GM23248 (cell line): ENCODE measurements at places on chromosomes 16 and 17.

GRCh38 chr16:31072540-31073141 lies 1.4 kb downstream of the ZNF668 start:
- peak overlapping the region; percentile 93 for H3K4me3 ChIP-seq
- H3K27ac ChIP-seq, result peak overlapping the region; percentile 94
- H3K4me1 ChIP-seq, result peaks cover 18% of the 10 kb centered on the region
- peak; percentile 72 for DNase-seq
- H3K27me3 ChIP-seq, result no peaks in the 10 kb centered on the region
- peaks cover 2% of the 10 kb centered on the region; the same call in 1 of the 2 replicates for H3K36me3 ChIP-seq

- H3K27ac ChIP-seq, result no peak overlapping the region
- no peak for DNase-seq
- H3K36me3 ChIP-seq, result no peaks in the 10 kb centered on the region
- H3K4me1 ChIP-seq, result peaks cover 22% of the 10 kb centered on the region
These were observed 30.6 kb downstream of the PIGL start for GRCh38 chr17:16247586-16247984.

DNA sequence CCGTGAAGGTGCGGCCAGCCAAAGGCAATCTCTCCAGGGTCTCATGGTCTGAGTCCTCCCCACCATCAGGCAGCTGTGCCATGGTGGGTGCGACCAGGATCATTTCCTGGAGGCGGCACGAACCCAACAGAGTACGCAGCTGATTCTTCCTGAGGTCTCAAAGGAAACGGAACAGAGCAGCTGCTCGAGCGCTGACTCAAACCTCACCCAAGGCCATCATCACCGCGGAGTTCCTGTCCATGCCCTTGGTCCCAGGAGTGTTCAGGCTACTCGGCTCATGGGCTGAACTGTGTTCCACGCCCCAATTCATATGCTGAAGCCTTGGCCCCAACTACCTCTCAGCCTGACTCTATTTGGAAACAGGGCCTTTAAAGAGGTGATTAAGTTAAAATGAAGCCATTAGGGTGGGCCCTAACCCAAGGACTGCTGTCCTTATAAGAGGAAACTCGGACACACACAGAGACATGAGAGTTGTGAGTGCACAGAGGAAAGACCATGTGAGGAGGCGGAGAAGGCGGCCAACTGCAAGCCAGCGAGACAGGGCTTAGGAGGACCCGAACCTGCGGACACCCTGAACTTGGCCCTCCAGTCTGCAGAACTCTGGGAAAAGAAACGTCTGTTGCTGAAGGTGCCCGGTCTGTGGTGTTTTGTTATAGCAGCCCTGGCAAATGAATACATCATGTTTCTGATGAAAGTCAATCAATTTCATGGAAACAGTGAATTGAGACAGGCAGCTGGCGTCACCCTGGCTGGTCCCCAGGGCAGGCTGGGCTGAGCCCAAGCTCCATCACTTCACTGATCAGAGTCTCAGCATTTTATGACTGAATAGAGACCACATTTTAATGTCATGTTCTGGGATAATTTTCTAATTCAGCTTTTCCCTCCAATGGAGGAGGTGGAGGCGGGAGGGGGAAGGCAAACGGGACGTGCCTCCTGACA lies 13.7 kb downstream of the MXRA7 start:
- peak overlapping the region; percentile 98 for H3K27ac ChIP-seq
- DNase-seq, result peak; percentile 84
- no peaks in the 10 kb centered on the region for H3K27me3 ChIP-seq

- H3K4me1 ChIP-seq, result no peaks in the 10 kb centered on the region
- 0 out of 2 replicates have a peak, but pooled peaks cover 5% of the 10 kb centered on the region for H3K27me3 ChIP-seq
- no peaks in the 10 kb centered on the region for H3K36me3 ChIP-seq
- no peak overlapping the region for H3K4me3 ChIP-seq
These were observed 1.8 kb downstream of the ZSCAN10 start for GRCh38 chr16:3097266-3097665.

- DNase-seq, result peak; percentile 80
- H3K27me3 ChIP-seq, result no peaks in the 10 kb centered on the region
- H3K36me3 ChIP-seq, result no peaks in the 10 kb centered on the region
- peak within 1 kb of the TSS; percentile 83 for H3K4me3 ChIP-seq
These were observed at the start of gene RHBDF1 for GRCh38 chr16:72561-73548. Gene RHBDF1, minus strand, starts transcription at chr16:72631. Its CDS starts 7,616 bp downstream, at chr16:65015.

DNA sequence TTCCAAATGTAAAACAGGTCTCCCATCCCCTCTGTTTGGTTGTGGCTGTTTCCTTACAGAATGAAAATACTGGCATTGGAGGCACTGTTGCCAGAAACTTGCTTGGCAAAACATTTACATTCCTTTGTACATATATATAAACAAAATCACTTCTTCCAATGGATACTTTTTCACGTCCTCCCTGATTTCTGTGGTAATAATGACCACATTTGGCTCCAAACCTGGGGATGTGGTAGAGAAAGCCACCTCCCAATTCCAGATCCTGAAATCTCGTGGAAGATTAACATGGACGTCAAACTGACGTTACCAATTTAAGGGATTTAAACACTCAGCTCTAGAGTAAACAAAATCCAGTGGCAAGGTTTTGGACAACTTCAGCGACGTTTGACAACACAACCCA lies 370.8 kb upstream of the ZFHX3 start:
- H3K4me3 ChIP-seq, result no peak overlapping the region
- peaks cover 4% of the 10 kb centered on the region; the same call in 1 of the 2 replicates for H3K4me1 ChIP-seq
- H3K36me3 ChIP-seq, result no peaks in the 10 kb centered on the region
- DNase-seq, result no peak
- no peak overlapping the region for H3K27ac ChIP-seq
- no peaks in the 10 kb centered on the region for H3K27me3 ChIP-seq

GRCh38 chr16:9797306-9797705 lies 384.9 kb downstream of the GRIN2A start:
- H3K36me3 ChIP-seq, result no peaks in the 10 kb centered on the region
- no peak overlapping the region for H3K27ac ChIP-seq
- H3K4me1 ChIP-seq, result no peaks in the 10 kb centered on the region
- H3K27me3 ChIP-seq, result no peaks in the 10 kb centered on the region
- DNase-seq, result peak; percentile 22

DNA sequence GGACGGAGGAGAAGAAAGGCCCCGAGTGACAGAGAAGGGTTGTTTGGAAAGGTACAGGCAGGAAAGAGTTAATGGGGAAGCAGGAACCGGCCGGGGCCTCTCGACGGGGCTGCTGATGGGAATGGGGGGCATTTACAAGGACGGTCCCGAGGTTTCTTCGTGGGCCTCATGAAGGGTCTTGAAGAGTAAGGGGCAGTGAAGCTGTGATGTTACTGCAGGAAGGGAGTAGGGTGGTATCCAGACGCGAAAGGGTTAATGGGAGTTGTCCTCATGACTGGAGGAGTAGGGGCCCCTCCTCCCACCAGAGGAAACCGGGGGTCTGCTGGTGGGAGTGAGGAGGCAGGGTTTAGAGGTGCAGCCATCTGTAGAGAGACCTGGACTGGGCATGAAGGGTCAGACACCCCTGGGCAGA lies 481 bp downstream of the PDK2 start:
- peaks cover 11% of the 10 kb centered on the region for H3K4me1 ChIP-seq
- 0 out of 2 replicates have a peak, but pooled peaks cover 13% of the 10 kb centered on the region for H3K36me3 ChIP-seq
- no peak overlapping the region for H3K27ac ChIP-seq
- no peaks in the 10 kb centered on the region for H3K27me3 ChIP-seq
- DNase-seq, result peak; percentile 35

DNA sequence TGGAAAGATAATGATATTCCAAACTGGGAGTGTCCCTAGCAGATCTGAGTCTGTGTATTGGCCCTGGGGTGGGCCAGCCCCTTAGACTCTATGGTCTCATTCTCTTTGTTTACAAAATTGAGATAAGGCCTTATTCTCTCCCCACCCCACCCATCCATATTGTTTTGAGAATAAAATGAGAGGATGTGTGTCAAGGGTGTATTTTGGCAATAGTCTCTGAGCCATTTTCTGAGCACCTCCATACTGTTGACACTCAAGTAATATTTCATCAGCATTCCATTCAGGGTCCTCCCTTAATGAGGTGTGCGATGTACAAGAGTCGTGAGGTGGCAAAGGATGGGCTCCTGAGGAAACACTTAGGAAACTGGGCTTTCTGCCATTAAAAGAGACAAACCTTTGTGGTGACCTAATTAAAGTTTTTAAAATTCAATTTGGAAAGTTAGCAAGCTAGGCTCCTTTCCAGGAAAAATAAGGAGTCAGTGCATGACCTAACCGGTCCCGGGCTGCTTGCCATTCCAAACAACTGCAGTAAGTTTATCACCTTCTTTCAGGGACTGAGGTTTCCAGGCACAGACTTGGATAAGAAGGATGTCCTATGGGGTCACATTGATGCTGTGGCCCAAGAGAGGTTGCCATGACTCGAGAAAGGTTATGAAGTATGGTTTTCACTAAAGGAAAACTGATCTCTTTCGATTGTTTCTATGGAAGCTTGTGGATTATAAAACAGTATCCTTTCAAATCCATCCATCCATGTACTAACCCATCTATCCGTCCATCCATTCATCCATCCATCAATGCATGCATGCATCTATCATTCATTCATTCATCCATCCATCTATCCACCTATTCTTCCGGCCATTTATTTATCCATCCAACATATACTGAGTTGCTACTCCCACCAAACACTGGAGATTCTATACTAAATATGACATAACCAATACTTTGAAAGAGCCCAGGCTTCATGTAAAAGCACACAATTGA lies 443.3 kb downstream of the UTP18 start:
- no peaks in the 10 kb centered on the region for H3K27me3 ChIP-seq
- DNase-seq, result peak; percentile 40
- no peaks in the 10 kb centered on the region for H3K36me3 ChIP-seq
- no peak overlapping the region for H3K4me3 ChIP-seq
- no peak overlapping the region for H3K27ac ChIP-seq

DNA sequence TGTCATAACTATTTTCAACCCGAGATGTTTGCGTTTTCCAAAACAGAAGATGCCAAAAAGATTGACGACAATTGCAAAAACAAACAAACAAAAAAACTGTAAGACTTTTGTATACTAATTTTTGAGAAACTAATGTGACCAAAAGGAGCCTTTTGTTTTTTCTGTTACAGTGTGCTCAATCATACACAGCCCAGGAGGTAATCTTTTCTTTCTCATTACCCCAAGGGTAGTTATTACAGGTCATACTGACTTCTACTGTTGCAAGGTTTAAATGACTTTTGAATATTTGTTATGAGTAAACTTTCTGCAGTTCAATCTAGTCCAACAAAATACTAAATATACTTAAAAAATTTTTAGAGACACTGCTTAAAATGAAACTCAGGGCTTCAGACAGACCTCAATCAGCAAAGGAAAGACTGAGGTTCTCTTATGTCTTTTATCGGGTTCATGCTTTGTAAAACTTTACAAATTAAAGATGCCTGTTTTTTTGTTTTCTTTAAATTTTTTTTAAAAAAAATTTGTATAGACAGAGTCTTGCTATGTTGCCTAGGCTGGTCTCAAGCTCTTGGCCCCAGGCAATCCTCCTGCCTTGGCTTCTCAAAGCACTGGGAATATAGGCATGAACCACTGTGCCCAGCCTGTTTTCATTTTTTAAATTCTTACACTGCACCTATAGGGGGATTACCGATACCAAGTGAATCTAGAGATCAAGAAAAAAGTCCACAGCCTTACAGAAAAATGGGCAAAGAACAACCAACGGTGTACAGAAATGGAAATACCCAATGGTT lies 47.6 kb downstream of the SPOP start:
- no peak overlapping the region for H3K4me3 ChIP-seq
- no peaks in the 10 kb centered on the region for H3K27me3 ChIP-seq
- peaks cover 69% of the 10 kb centered on the region for H3K4me1 ChIP-seq
- H3K27ac ChIP-seq, result no peak overlapping the region

DNA sequence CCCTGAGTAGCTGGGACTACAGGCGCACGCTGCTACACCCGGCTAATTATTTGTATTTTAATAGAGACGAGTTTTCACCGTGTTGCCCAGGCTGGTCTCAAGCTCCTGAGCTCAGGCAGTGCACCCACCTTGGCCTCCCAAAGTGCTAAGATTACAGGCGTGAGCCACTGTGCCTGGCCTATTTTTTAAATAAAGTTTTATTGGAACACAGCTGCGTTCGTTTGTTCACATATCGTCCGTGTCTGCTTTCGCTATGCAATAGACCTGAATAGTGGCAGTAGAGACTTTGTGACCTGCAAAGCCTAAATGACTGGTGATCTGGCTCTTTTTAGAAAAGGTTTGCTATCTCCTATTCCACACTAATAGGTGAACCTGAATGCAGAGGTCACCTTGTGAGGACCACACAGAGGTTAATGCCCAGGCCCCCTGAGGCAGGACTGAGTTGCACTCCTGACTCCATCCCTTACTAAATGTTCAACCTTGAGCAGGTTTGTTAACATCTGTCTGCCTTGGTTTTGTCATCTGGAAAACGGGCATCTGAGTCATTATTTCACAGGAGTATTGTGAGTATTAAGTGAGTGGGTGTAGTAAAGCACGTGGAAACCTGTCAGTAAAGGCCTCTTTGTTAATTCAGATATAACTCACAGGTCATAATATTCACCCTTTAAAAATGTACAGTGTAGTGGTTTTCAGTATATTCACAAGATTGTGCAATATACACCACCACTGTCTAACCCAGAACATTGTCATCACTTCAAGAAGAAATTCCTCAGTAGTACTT lies 157.5 kb upstream of the CACNG5 start:
- H3K27me3 ChIP-seq, result no peaks in the 10 kb centered on the region
- no peaks in the 10 kb centered on the region for H3K36me3 ChIP-seq
- no peak overlapping the region for H3K4me3 ChIP-seq
- DNase-seq, result peak; percentile 92
- H3K4me1 ChIP-seq, result peaks cover 8% of the 10 kb centered on the region
- H3K27ac ChIP-seq, result peak overlapping the region; percentile 37

GRCh38 chr17:49316889-49317675 lies 45.0 kb downstream of the ZNF652 start:
- H3K4me3 ChIP-seq, result no peak overlapping the region
- no peaks in the 10 kb centered on the region for H3K27me3 ChIP-seq
- no peak overlapping the region for H3K27ac ChIP-seq
- no peaks in the 10 kb centered on the region for H3K36me3 ChIP-seq
- no peak for DNase-seq

DNA sequence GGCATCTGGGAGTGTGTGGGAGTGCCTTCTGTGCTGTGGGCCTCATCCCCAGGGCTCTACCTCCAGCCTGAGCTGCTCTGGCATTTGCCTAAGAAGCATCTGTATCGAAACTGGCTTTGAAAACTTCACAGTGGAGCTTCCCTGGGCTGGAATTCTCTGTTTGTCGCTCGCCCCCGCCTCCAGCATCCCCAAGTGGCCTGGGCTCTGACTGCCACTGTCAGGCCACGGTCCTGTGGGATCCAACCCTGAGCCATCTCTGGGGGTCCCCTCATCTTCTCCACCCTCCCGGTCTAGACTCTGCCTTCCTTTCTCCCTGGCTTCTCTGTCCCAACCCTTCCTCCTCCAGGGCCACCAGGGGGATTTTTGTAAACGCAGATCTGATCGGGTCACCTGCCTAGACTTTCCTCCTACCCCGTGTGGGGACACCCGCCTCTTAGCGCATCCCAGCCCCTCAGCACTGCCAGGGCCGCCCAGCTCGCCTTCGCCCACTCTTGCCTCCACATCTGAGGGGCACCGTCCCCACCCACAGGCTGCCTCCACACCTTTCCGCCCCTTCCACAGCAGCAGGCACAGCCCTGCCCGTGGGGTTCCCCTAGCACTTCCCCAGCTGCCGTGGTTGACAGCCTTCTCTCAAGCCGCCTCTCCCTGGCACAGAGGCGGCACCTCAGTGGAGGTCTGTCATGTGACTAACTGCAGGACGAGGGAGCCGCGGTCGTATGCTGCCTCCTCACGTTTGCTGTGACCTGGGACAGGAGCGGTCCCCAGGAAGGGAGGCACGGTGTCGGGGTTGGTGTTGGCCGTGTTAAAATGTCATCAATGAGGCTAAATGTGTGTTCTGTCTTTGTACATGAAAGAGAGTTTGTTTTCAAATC lies 12.0 kb downstream of the TBC1D24 start:
- DNase-seq, result peak; percentile 40
- H3K4me3 ChIP-seq, result no peak overlapping the region
- H3K4me1 ChIP-seq, result peaks cover 18% of the 10 kb centered on the region
